Tongue (tissue), 3 donors: ENCODE measurements at places on chromosomes 6 and 20.

GRCh38 chr6:160690458-160690857, 11.6 kb upstream of the PLG start:
- no peak for DNase-seq

- DNase-seq: peak; percentile 56
Measured at GRCh38 chr20:58515233-58516212, at the start of gene APCDD1L. Gene APCDD1L, minus strand, starts transcription at chr20:58515399. Its CDS starts 692 bp downstream, at chr20:58514707.

GRCh38 chr6:71745525-71745924, 140.8 kb upstream of the RIMS1 start:
- DNase-seq: no peak

GRCh38 chr6:7960141-7960540, 49.6 kb upstream of the TXNDC5 start:
- DNase-seq: no peak

GRCh38 chr6:3471711-3472110, 14.9 kb upstream of the SLC22A23 start:
- DNase-seq: no peak

DNA sequence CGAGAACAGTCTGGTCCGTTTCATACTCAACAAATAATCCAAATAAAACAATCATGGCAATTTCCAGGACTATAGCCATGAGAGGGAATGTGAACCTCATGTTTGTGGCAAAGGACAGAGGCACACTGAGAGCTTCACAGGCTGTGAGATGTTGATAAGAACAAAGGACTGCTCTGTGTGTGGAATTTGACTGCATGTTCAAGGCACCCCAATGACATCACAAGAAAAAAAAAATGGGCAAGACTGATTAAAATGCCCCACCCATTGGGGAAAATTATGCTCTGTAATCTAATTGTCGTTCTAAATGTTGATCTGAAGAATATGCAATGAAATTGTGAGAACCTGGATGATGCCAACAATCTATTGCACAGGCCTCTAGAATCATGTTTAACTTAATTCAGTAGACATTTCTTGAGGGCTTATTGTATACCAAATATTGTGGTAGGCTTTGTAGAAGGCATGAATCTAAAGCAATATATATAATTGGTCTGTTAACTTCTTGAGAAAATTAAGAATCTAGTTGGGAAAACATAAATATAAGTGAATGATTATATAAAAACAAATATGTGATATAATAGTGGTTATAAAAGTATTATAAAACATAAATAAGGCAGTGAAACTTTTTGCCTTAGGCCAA, at the start of gene RHAG:
Gene RHAG, minus strand, starts transcription at position 127 of the 637 bp plus-strand sequence. Its CDS starts 27 bp downstream, at position 100.
- peak; percentile 2 for DNase-seq

GRCh38 chr6:149233056-149233715, 84.3 kb upstream of the TAB2 start:
- no peak for DNase-seq

- DNase-seq: no peak
Measured at GRCh38 chr6:44668976-44669934, 281.7 kb downstream of the CDC5L start.

DNA sequence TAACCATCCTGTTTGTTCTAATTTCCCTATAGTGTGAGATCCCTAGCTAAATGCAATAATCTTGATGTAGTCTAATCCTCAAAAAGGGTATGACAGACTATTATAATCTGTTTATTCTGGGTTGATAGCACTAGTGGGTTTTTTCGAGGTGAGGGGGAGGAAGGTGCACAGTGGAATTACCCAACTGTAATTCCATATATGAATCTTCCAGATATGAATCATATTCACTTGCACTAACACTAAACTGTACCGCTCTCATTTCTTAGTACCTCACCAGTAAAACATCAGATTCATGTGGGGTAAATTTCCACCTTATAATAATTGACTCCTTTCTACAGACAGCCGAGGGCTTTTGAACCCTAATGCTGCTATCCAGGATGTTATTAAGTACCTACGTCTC, 16.5 kb downstream of the NCOA7 start:
- no peak for DNase-seq
